Brain microvascular endothelial cell (primary cell): ENCODE measurements at places on chromosomes 5 and 9.

- DNase-seq = no peak
These were observed 11.1 kb upstream of the CDC42SE2 start for GRCh38 chr5:131252824-131253171.

- no peak for DNase-seq
These were observed 36.6 kb downstream of the FAM240B start for GRCh38 chr9:38683336-38683735.

GRCh38 chr9:14985419-14985818 lies 75.2 kb upstream of the FREM1 start:
- no peak for DNase-seq

DNA sequence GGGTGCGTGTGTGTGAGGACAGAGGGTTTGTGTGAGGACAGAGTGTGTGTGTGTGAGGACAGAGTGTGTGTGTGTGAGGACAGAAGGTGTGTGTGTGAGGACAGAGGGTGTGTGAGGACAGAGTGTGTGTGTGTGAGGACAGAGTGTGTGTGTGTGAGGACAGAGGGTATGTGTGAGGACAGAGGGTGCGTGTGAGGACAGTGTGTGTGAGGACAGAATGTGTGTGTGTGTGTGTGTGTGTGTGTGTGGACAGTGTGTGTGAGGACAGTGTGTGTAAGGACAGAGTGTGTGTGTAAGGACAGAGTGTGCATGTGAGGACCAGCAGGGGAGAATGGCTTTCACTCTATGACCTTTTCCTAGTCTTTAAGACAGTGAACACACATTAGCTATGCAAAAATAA lies 63.1 kb upstream of the UBAC1 start:
- no peak for DNase-seq

- no peak for DNase-seq
These were observed 32.9 kb downstream of the FGD3 start for GRCh38 chr9:92980085-92980745.

DNA sequence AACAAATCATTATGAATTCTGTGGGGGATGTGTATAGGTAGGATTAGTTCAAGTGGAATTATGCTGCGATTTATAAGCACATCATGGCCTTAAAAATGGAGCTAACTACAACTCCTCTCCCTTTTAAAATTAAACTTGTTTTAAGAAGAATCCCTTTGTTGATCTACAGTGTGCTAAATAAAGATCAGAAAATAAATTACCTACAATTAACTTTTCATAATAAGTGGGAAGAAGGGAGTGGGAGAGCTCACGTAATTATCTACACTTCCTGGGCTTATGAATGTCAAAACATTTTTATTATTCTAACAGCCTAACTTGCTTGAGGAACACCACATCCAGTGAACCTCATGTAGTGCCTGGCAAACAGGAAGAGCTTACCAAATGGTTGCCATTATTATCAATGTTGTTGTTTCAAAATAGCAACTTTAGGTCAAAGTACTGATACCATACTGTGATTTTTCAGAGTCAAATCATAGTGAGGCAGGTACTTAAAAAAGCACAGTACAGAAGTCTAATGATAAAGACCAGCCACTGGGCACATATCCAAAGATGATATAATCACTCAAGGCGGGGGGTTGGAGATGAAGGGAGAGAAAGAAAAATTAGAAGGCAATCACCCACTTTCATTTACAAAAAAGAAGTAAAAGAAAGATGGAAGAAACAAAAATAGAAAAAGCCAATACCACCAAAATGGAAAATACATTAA lies 174.0 kb downstream of the RAPGEF6 start:
- peak; percentile 36 for DNase-seq

DNA sequence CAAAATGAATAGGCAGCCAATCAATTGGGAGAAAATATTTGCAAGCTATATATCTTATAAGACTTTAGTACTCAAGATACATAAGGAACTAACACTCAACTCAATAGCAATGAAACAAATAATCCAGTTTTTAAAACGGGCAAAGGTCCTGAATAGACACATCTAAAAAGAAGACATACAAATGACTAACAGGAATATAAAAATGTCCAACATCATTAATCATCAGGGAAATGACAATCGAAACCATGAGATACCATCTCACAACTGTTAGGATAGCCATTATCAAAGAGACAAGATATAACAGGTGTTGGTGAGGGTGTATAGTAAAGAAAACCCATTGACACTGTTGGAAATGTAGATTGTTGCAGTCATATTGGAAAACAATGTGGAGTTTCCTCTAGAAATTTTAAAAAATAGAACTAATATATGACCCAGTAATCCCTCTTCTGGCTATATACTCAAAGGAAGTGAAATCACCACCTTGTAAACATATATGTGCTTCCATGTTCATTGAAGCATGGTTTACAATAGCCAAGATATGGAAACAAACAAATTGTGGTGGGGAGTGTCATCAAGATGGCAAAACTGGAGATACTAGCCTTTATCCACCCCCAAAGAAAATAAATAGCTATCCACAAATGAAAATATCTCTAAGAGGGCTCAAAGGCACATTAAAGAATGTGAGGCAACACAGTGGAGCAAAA lies 13.9 kb upstream of the BTNL3 start:
- DNase-seq = no peak

DNA sequence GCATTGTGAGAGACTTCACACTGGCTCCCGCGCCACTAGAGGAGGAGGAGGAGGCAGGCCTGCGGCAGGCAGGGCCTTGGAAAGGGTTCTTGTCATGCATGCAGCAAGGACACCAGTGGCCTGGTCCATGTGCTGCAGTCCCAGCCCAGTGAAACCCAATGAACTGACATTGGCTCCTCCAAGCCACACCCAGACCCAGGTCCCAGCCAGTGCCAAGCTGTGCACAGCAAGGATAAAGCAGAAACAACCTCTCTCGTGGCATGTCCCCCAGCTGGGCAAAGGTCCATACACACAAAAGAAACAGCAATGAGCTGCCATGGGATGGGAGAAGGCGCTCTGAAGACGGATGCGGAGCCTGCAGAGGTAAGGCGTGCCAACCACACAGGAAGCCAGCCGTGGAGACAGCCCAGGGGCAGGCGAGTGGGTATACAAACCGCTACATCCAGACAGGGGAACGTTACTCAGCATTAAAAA lies 89.2 kb downstream of the SEMA4D start:
- DNase-seq = no peak

DNA sequence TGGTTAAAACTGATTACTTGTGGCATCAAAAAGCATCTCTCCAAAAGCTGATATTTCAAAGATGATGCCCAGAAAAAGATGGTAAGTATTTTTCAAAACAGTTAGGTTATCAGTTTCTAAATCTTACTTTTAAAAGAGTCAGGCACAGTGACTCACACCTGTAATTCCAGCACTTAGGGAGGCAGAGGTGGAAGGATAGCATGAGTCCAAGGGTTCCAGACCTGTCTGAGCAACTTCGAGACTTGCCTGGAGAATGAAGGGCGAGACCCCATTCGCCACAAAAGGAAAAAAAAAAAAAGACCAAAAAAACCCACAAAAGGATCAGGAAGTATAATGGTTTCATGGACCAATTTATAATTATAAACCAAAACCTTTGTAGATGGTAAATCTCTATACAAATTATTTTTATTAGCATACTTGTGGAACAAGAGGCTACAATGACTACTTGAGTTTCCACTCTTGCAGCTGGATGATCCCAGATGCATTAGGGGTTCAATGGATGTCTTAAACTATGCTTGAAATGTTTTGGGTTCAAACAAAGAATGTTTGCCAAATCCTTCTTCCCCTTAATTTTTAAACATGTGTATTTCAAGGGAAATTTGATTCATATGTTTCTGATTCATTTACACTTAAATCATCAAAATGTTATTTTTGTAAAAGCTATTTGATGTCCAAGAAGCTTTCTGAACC lies 96.1 kb downstream of the ADAMTSL1 start:
- DNase-seq = no peak

GRCh38 chr5:151772846-151773561 lies 1.2 kb downstream of the G3BP1 start:
- DNase-seq = no peak

GRCh38 chr5:118435131-118435530 lies 553.2 kb downstream of the DTWD2 start:
- no peak for DNase-seq

DNA sequence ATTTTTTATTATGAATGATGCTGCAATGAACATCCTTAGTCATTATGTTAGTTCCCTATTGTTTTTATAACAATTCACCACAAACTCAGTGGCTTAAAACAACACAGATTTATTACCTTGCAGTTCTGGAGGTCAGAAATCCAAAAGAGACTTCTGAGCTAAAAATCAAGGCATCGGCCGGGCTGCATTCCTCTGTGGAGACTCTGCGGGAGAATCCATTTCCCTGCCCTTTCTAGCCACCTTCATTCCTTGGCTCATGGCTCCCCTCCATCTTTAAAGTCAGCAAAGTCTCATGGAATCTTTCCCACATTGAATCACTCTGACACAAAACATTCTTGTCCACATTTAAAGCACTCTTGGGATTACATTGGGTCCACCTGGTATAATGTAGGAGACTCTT lies 38.6 kb downstream of the SNX18 start:
- DNase-seq = no peak

DNA sequence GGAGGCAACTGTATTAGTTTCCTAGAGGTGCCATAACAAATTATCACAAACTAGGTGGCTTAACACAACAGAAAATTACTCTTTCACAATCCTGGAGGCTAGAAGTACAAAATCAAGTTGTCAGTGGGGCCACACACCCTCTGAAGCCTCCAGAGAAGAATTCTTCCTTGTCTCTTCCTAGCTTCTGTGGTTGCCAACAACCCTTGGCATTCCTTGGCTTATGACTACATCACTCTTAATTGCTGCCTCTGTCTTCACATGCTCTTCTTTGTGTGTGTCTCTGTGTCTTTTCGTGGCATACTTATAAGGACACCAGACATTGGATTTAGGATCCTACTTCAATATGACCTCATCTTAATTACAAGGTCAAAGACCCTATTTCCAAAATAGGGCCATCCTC lies 327.5 kb downstream of the CHSY3 start:
- no peak for DNase-seq

DNA sequence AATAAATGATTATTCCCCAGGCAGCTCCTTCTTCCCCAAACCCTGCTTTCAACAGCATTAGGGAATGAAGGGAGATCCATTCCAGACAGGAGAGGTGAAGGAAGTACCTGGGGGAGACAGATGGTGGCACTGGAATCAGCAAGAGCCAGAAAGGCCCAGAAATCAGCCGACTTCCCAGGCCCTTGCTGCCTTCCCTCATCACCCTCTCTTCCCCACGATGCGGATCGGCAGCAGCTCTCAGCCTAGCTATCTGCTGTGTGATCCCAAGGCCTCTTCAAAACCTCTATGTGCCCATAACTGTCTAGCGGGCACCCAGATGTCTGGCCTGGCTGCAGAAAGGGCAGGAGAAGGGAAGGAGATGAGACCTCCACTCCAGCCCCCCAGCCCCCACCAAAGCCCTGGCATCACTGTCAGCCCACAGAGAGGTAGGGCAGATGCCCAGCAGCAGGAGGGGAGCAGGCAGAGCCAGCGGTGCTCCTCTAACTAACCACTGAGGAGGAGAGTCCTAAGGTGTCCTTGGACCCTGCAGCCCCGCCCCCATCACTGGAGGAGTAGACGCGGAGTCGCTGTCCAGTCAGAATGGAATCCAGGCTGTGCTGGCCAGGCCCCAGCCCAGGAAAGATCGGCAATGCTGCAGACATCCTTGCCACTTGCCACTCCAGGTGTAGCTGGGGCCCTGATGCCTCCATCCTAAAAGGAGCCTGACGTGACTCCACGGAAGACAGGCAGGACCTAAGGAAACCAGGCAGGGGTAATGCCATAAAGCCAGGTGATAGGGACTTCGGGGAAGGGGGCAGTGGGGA lies 12.7 kb downstream of the CNTFR start:
- no peak for DNase-seq

DNA sequence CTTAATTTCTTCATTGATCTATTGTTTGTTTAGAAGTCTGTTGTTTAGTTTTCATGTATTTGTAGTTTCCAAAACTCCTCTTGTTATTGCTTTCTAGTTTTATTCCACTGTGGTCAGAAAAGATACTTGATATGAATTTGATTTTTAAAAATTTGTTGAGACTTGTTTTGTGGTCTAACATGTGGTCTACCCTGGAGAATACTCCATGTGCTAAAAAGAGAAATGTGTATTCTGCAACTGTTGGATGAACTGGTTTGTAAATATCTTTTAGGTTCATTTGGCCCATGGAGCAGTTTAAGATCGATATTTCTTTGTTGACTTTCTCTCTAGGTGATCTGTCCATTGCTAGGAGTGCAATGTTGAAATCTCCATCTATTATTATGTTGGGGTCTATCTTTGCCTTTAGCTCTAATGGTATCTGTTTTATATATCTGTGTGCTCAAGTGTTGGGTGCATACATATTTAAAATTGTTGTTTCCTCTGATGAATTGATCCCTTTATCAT lies 150.6 kb upstream of the ATP10B start:
- no peak for DNase-seq

DNA sequence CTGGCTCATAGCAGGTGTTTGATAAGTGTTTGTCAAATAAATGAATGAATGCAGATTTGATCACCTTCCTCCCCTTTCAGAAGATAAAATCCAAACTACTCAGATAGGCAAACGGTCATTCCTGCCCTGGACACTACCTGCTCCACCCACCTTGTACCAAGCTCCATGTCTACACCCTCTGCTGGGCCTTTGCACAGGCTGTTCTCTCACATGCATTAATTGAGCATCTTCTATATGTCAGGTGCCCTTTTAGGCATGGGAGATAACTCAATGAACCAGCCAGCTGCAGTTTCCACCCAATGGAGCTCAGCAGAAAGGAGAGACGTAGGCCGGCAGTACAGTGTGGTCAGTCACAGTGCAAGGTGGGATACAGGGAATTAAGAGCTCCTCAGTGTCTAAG lies 102.3 kb upstream of the CPEB4 start:
- no peak for DNase-seq

- DNase-seq = no peak
These were observed 65.4 kb upstream of the TNFSF8 start for GRCh38 chr9:114995681-114996221.

- no peak for DNase-seq
These were observed 56.4 kb upstream of the TMC1 start for GRCh38 chr9:72464857-72465592.

DNA sequence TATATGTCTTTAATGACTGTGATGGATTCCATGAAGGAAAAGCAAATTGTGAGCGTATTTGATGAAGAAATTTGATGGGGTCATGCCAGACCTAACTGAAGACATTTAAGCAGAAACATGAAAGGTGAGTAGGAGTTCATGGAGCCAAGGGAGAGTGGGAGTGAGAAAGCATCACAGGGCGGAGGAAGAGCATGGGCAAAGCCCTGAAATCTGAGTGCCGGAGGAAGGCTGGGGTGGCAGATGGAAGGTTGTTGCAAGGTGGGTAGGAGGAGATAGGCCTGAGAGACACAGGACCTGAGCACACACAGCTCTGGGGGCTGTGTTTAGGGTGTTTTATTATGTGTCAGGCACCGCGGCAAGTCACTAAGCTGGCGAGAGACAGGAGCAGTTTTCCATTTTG lies 100.3 kb upstream of the SPOCK1 start:
- no peak for DNase-seq
